ENCODE measurements at places on chromosomes 6 and 20. TPM values are rescaled to one million over a fixed set of nuclear protein-coding genes. Genes with fewer than 3 reads are reported as not detected.

The CDH4 gene
- 0.08 TPM for total RNA-seq

- DNase-seq: no peak
These were observed 52.5 kb upstream of the RPS6KA2 start for GRCh38 chr6:166679566-166679965.

DNA sequence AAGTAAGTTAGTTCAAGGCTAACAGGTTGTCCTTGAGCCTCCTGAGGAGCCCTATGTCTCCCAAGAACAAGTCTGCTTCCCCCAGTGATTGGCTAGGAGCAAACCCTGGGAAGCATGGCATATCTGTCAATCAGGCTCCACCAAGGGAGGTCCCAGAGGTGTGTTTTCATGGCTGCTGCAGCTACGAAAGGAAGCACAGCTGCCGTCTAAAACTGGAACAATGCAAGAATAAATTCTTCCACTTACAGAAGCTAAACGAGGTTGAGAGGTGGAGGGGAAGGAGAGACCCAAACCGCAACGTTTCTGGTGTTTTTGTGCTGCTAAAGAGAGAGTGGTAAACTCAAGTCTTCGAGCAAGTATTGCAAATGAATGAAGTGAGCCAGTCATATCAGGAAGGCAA lies 4.9 kb upstream of the PTGIS start:
- no peak for DNase-seq

DNA sequence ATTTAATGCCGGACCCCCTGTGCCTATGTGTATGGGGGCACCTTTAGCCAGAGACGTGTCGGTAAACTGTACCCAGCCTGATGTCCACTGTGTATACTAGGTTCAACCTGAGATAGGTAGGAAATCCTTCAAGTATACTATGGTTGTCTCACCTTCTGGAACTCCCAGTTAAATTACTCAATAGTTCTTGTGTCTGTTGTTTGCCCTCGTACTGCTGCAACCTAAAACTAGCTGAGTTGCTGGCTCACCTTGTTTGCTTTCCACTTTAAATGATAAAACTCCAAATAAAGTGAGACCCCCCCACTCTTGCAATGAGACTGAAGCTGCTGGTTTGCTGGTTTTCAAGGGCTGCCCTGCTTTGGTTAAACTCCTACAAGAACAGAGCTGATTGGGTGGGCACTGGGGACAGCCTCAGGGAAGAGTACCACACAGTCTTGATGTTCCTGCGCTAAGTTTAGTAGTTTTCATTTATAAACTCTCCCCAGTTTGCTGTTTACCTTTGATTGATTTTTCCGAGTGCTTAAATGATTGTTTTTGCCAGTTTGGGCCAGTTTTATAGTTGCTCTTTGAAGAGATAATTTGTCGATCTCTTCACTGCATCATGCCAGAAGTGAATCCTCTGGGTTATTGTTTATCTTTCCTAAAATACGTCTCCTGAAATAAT lies 1281.8 kb upstream of the MAP3K7 start:
- no peak for DNase-seq
